ENCODE measurements at places on chromosomes 3 and 15.
A peak's percentile ranks its signal among the peaks of the same experiment; 100 is the strongest.

DNA sequence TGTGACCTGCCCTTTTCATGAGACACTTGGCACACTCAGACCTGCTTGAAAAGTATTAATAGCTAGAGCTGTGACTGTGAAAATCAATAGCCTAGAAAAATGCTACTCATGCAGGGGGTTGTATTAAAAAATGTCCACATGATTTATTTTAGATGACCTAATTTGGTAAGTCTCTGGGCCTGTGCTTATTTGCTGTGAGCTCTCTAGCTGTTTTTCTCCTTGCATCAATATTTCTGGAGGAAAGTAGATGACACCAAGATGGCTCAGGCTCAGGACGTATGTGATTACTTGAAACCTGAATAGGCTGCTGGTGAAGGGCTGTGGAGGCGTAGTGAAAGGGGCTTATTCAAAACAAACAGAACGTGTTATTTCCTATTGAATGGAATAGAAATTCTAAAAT, 29.5 kb downstream of the KCNAB1 start:
- no peak for DNase-seq

GRCh38 chr3:72625602-72626337, 222.5 kb downstream of the SHQ1 start:
- DNase-seq = no peak

- no peak for DNase-seq
Observed at GRCh38 chr15:98419173-98419780, 229.1 kb upstream of the IGF1R start.

DNA sequence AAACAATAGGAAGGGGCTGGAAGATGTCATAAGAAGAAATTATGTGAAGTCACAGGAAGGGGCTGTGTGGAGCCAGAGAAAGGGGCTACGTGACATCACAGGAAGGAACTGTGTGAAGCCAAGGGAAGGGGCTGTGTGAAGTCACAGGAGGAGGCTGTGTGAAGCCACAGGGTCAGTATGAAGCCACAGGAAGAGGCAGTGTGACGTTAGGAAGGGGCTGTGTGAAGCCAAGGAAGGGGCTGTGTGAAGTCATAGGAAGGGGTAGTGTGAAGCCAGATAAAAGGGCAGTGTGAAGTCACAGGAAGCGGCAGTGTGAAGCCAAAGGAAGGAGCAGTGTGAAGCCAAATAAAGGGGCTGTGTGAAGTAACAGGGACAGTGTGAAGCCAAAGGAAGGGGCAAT, 32.5 kb downstream of the GASK1A start:
- no peak for DNase-seq

DNA sequence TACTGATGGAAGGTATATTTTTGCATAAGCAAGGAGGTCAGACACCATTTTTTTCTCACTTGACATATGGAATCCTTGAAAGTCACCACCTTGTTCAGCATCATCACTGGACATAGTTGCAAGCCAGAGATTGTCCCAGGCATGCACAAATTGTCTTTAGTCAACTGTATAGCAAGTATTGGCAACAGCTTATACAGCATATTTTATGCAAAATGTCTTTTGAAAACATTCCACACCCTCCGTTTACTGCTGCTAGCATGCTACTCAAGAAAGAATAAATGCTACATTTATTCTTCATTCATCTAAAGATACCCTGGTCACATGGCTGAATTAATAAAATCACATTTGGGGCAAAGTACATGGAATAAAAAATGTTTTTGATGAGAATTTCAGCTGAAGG, 168.5 kb upstream of the DCBLD2 start:
- DNase-seq = no peak

- peak; percentile 8 for DNase-seq
Observed at GRCh38 chr3:29555590-29555989, 274.7 kb downstream of the RBMS3 start.

DNA sequence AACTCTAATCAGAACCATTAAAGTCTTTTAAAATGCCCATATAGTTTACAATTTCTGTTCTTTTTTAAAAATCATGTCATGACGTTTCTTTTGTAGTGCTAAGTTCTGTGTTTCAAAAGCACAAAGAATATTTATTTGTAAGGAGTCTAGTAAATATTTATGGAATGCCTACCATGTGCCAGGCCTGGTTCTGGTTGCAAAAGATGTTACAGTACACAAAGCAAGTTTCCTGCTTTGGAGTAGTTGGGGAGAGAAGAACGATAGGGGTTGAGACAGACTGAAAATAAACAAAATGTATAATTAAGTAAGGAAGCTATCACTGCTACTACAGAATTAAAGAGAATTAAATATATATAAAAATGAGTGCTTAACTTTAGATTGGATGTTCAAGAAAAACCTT, 86.8 kb upstream of the CMSS1 start:
- DNase-seq = no peak

- no peak for DNase-seq
Observed at GRCh38 chr3:192091831-192092230, 630.9 kb downstream of the PYDC2 start.

- DNase-seq = no peak
Observed at GRCh38 chr15:98967096-98967495, 40.5 kb downstream of the PGPEP1L start.

- DNase-seq = no peak
Observed at GRCh38 chr3:193620650-193621049, 27.6 kb downstream of the OPA1 start.

GRCh38 chr3:116241677-116242076, 203.6 kb downstream of the LSAMP start:
- DNase-seq = no peak

GRCh38 chr15:56351957-56352506, 13.2 kb upstream of the TEX9 start:
- no peak for DNase-seq

- DNase-seq = no peak
Observed at GRCh38 chr15:88716543-88717381, 77.9 kb downstream of the ISG20 start.

DNA sequence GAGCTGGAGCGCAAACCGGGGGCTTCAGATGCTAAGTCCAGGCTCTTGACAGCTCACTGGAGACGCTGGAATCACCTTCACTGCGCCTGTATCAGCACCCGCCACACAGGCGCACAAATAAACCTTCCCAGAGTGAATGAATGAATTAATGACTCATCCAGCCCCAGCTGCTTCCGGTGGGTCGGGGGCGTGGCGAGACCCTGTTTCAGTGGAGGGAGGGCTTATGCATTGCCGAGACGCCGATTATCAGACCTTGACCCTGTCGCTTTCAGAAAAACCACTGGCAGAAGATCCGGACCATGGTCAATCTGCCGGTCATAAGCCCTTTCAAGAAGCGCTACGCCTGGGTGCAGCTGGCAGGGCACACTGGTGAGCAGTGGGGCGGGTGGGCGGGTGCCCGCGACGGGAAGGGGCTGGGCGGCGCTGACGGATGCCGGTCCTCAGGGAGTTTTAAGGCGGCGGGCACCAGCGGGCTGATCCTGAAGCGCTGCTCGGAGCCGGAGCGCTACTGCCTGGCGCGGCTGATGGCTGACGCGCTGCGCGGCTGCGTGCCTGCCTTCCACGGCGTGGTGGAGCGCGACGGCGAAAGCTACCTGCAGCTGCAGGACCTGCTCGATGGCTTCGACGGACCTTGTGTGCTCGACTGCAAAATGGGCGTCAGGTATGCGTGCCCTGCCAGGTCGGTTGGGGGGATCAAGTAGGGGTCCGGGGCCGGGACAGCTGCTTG, 7.7 kb downstream of the ITPKA start:
- peak; percentile 64 for DNase-seq

DNA sequence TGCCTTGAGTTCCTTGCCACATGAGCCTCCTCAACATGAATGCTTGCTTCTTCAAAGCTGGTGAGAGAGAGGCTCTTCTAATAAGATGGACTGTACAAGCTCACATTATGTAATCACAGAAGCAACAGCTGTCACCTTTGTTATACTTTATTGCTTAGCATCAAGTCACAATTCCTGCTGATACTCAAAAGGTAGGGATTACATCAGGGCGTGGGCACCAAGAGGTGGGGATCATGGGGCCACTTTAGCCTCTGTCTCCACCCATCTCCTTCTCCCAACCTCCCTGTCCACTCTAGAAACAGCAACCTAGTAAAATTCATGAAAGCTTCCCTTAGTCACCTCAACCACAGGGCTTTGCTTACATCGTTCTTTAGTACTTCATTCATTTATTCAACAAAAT, 95.9 kb downstream of the FAM43A start:
- no peak for DNase-seq

DNA sequence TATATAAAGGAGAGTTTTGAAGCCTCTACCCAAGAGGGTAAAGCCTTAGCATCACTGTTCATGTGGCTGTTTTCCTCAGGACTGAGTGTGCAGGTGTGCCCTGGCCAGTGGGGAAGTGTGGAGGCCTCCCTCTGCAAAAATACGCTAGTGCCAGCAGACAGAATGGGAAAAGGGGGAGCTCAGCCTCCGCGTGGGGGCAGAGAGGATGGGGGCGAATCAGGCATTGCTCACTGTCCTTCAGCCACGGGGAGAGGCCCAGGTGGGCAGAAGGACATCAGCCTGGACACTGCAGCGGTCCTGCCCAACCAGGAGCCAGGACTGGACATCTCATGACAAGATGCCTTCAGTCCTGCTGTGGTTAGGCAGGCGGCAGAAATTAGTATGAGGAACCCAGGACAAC, 10.1 kb downstream of the LTF start:
- no peak for DNase-seq

GRCh38 chr15:26721232-26721967, 51.5 kb downstream of the GABRB3 start:
- DNase-seq = peak; percentile 92

DNA sequence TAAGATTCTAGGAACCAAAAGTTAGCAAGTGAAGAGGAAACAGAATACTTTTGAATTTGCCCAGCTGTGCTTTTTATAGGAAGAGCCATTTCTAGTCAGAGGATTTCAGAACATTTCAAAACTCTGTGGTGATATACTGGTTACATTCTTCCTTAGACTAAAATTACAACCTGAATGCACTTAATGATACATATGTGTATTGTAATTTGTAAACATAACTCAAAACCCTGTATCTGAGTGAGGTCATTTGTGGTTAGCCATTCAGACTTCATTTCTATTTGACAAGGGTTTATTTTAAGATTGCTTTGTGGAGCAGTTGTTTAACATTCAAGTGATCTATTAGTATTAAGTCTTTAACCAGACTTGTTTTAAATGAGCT, 59.4 kb upstream of the TRIM71 start:
- no peak for DNase-seq

GRCh38 chr3:141366285-141367037, 1.8 kb upstream of the ZBTB38 start:
- DNase-seq = no peak

DNA sequence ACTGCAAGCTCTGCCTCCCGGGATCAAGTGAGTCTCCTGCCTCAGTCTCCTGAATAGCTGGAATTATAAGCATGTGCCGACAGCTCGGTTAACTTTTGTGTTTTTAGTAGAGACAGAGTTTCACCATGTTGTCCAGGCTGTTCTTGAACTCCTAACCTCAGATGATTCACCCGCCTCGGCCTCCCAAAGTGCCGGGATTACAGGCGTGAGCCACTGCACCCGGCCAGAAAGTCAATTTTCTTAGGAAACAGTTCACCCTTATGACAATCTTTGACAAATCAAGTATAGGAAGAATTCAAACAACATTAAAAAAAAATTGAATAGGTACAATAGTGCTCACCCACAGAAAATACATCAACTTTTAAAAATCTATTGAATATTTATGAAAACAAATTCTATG, 23.6 kb upstream of the DUT start:
- DNase-seq = no peak

- DNase-seq = peak; percentile 66
Observed at GRCh38 chr15:60620708-60621107, 141.8 kb upstream of the ICE2 start.

GRCh38 chr3:49647741-49648140, 26.4 kb upstream of the APEH start:
- no peak for DNase-seq

DNA sequence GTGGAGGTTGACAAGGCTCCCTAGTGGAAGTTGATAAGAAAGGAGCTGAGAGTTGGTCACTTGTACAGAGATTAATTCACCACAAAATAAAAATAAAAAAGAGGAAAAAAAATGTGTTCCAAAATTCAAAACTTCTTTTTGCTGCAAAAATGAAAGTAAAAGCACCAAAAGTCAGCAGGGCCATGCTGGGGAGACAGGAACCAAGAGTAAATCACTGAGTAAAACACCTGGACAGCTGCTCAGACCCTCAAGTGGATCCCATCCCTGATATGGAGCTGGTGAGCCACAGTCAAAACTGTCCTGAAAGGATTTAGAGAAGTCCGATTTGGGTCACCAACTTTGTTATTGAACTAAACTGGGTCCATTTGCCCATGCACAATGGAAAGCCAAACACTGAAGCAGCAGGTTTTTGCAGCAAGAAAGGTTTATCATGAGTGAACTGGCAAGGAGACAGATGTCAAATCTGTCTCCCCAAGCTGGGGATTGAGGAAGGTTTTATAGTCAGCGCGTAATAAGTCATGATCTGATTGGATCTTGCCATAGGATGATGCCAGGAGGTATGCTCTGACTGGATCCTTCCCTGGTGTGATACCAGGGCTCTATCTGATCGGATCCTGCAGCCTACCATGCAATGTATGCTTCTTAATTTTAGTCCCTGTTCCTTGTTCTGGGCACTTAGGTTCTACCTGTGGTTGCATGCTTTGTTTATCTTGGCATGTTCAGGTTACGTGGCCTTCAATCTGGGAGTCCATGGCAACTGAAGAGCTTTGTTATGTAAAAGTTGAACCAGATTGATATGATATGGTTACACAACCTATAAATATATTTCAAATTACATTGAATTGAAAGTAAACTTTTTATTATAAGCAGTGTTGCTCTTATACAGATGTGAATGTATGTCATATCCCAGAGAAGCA, 313.2 kb downstream of the POLQ start:
- peak; percentile 17 for DNase-seq

DNA sequence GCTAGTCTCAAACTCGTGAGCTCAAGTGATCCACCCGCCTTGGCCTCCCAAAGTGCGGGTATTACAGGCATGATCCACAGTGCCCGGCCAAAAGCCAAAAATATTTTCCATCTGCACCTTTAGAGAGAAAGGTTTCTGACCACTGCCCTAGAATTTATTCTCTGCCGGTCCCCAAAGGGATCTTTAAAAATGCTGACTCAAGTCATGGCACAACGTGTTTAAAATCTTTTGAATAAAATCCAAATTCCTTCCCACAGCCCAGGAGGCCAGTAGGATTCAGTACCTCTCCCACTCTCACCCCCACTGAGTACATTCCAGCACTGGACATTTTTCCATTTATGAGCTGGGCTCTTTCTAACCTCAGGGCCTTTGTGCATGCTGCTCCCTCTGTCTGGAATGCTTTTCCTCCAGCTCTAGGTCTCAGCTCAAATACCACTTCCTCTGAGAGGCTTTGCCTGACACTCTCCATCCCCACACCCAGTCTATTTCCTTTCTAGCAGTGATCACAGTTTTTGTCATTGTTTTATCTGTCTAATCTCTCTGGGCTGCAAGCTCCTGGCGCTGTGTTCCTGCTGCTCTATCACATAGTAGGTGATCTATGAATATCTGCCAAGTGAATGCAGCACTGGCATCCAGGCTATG, 502.9 kb downstream of the SHQ1 start:
- DNase-seq = no peak

GRCh38 chr15:40063563-40064011, 24.6 kb upstream of the SRP14 start:
- no peak for DNase-seq

GRCh38 chr15:37108381-37109167, 8.2 kb upstream of the MEIS2 start:
- DNase-seq = no peak

GRCh38 chr3:73389117-73389813, 235.5 kb downstream of the PDZRN3 start:
- DNase-seq = no peak

- no peak for DNase-seq
Observed at GRCh38 chr3:195113048-195113447, 157.9 kb downstream of the XXYLT1 start.
